HEK293T (cell line): ENCODE measurements at places on chromosomes 3 and 15.

DNA sequence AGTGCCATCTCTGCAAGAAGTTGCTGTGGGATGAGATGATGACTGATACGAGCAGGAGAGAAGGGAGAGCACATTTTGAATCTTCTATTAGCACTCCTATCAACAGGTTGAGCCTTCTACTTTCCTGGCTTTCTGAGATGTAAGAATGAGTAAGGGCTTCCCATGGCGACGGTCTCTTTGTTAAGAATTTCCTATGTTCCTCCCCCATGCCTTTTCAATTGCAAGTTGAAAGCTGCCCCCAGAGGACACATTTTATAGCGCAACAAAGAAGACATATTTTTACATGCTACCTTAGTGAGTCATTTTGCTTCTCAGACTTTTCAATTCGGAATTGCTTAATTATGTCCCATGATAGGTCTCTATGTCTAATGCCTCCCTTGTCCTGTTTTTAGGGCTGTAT, 71.3 kb upstream of the LRTM1 start:
- peak; percentile 53 for DNase-seq

- no peak for DNase-seq
Measured at GRCh38 chr3:42847731-42848130, 27.9 kb downstream of the CYP8B1 start.

- no peak for DNase-seq
Measured at GRCh38 chr15:63513271-63513670, 8.9 kb downstream of the USP3 start.

DNA sequence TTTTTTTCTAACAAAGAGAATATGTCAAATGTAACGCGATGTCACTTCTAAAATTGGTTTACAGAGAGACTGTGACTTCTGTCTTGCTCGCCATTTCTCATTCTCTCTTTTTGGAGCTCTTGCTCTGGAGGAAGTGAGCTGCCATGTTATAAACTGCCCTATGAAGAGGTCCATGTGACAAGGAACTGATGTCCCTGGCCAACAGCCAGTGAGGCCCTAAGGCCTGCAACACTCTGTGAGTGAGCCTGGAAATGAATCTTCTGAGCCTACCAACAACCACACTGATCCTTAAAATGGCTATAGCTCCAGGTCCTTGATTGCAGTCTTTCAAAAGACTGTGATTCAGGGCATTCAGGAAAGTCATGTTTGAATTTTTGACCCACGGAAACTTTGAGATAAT, 49.9 kb downstream of the NMD3 start:
- no peak for DNase-seq

DNA sequence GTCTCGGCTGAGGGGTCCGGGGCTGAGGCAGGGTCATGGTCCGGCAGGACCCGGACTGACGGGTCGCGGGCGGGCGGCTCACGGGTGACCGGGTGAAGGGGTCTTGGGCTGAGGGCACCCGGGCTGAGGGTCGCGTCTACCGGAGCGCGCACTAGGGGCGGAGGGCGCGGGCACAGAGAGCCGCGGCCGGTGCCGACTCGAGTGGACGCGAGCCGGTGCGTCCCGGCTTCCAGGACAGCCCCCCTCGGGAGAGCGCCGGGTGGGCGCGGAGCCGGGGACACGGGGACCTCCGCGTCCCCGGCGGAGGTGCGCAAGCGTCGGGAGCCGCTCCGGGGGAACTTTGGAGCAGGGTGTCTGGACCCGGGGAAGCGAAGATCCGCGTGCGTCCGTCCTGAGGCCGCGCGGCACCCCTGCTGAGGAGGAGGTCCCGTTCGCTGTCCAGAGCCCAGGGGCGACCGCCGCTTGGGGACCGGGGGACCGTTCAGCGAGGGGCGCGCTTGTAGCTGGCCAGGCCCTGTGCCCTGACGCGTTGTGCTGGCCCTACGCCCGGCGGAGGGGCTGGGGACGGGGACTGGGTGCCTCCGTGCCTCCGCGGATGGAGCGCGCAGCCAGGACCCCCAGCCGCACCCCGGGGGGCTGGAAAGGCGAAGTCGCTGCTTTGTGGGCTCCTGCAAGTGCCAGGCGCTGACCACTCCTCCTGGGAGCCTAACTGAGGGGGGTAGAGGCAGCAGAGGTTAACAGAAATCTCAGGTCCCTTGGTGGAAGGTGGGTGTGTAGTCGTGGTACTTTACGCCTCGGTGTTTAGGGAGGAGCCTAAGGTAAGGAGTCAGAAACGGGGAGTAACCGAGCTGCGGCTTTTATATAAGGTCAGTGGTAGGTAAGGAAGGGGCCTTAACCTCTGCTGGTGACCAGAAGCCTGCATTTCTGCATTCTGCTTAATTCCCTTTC, at the start of gene PPARG:
TSS of gene PPARG (plus strand) at position 889 of the 948 bp plus-strand sequence. CDS start 90,642 bp downstream, outside the sequence.
- peak; percentile 51 for DNase-seq

GRCh38 chr3:43765521-43765971, 74.8 kb downstream of the ABHD5 start:
- DNase-seq, result no peak
